ENCODE measurements at places on chromosomes 5 and 9.

DNA sequence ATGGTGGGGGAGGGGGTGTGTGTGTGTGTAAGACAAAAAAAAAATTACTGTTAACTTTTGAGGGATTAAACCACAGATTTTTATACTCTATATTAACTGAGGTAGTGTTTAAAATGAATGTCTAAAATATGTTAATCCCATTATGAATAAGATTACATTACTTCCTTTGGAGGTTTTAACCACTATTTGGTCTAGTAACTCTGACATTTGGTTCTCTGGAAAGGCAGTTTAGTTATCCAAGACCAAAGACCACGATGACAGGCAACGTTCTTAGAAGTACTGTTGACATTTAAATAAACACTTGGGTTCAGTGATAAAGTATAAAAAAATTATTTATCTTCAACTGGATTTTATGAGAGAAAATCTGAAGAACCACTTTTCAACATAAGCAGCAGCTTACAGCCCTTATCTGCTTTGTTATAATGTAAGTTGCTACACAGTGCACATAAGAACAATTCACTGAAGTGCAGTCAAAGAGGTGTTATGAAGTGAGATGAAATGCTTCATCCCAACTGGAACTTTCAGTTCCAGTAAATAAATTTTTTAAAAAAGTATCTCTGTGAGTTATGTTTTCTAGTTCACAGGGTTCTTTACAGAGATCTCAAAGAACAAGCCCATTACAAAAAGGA, 94.5 kb downstream of the OSMR start:
- DNase-seq: no peak

GRCh38 chr9:126009047-126009446, 261.9 kb downstream of the PBX3 start:
- no peak for DNase-seq

GRCh38 chr5:10546186-10546585, 17.7 kb upstream of the ANKRD33B start:
- no peak for DNase-seq

GRCh38 chr9:22682536-22682935, 235.9 kb downstream of the DMRTA1 start:
- DNase-seq: no peak

GRCh38 chr5:14440223-14440581, 141.4 kb upstream of the OTULINL start:
- no peak for DNase-seq

GRCh38 chr5:8270246-8270645, 401.3 kb downstream of the MTRR start:
- no peak for DNase-seq

All from pulmonary artery endothelial cell (primary cell).